ENCODE measurements at places on chromosomes 13 and 19. TPM values are rescaled to one million over a fixed set of nuclear protein-coding genes. Genes with fewer than 3 reads are reported as not detected.

Gene SRRM5
- polyA plus RNA-seq = 0.54 TPM

Gene PEAK3
- polyA plus RNA-seq = 0.50 TPM

DNA sequence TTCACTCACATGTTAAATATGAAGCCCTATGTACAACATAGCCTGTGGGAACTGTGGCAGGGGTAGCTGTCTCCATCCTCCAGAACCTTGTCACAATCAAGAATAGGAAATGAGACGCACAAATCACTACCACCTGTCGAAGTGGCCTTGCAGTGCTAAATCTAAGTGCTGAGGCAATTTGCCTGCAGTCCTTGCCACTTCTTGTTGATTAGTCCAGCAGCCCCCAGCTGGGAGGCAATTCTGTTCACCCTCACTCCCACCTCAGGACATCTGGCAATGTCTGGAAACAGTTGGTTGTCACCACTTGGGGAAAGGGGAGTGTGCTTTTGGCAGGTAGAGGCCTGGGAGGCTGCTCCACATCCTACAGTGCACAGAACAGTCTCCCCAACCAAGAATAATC is 10.7 kb downstream of the RFX2 start:
- DNase-seq = no peak

GRCh38 chr19:58362272-58362994 is at the start of gene ZNF497:
ZNF497 (minus strand) TSS chr19:58362751; CDS start chr19:58357635, 5,116 bp downstream.
- DNase-seq = peak; percentile 100

- DNase-seq = no peak
These were observed 114.8 kb downstream of the COL4A2 start for GRCh38 chr13:110421696-110422385.

Data from spleen (tissue), 13 donors.